ENCODE measurements at places on chromosomes 6 and 20.

DNA sequence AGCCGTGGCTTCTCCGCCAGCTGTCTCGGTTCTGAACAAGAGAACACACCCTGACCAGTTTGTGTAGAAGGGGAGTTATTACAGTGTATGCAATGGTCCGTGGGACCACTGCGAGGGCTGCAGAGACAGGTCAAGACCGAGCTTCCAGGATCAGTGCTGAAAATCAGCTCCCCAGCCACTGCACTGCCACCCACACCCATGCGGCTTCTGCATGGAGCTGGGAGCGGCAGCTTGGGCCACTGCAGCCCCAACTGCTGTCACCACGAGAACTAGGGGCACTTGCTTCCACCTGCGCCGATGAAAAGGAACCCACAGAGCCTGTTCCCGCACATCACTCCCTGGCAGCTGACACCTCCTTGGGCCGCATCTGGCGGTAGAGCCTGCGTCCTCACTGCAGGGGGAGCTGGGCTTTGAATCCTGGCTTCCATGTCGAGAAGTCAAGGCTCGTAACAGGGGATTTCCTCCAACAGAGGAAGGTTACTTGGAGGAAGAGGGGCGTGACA, 56.2 kb downstream of the TMEM242 start:
- DNase-seq, result no peak

GRCh38 chr20:63216041-63216848, at the start of gene YTHDF1:
YTHDF1 (minus strand) TSS chr20:63216131; CDS start chr20:63215892, 239 bp downstream.
- peak; percentile 91 for DNase-seq

DNA sequence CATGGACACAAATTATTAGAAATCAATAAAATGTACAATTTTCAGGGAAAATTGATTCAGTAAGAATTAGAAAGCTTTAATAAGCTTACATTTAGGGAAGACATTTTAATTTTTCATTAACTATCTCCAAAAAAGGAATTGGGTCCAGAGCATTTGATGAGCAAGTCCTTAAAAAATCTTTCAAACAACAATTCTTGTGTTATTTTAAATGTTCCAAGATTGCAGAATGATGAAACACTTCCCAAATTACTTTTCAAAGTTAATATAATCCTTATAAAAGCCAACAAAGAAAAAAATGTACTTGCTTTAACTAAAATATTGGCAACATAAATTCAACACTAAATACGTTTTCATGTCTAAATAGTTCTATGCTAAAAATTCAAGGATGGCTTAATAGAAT, 102.0 kb downstream of the ADAT2 start:
- no peak for DNase-seq

GRCh38 chr6:154648888-154649205, 84.4 kb upstream of the SCAF8 start:
- no peak for DNase-seq

GRCh38 chr6:31588871-31589650, 3.0 kb downstream of the LST1 start:
- DNase-seq, result no peak

- no peak for DNase-seq
Observed at GRCh38 chr6:36368421-36368820, 19.0 kb downstream of the ETV7 start.

DNA sequence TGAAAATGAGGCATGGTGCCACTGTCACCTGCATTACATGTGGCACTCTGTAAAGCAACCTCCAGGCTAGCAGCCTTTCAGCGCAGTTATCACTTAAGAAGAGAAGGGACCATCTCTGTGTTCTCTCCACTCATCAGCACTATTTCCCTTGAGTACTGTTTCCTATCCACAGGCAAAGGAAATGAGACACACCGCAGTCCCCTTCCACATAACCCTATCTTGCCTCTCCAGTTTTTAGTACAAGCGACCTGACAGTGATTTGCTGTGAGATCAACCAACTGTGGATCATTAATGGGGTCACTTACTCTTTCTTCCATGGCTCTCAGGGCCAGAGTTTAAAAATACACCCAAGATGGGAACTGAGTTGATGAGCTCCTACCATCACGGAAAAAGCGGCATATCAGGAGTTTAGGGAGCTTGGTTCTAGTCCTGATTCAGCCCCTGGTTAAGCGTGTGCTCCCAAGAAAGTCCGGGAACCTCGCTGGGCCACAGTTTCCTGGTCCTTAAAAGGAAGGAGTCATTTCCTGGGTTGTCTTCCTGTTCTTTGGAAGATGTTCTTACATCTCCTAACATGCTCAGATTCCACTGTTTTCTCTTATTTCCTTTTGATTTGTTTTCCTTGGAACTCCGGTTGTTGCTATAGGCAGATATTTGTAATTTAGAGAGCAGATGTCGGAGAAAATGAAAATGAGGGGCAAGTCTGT, 27.3 kb downstream of the PRDM1 start:
- no peak for DNase-seq

GRCh38 chr6:1486387-1486786, 97.0 kb downstream of the FOXF2 start:
- no peak for DNase-seq

GRCh38 chr6:38118791-38119365, 299.4 kb downstream of the ZFAND3 start:
- no peak for DNase-seq

- no peak for DNase-seq
Observed at GRCh38 chr6:88864359-88865054, 98.9 kb downstream of the RNGTT start.

DNA sequence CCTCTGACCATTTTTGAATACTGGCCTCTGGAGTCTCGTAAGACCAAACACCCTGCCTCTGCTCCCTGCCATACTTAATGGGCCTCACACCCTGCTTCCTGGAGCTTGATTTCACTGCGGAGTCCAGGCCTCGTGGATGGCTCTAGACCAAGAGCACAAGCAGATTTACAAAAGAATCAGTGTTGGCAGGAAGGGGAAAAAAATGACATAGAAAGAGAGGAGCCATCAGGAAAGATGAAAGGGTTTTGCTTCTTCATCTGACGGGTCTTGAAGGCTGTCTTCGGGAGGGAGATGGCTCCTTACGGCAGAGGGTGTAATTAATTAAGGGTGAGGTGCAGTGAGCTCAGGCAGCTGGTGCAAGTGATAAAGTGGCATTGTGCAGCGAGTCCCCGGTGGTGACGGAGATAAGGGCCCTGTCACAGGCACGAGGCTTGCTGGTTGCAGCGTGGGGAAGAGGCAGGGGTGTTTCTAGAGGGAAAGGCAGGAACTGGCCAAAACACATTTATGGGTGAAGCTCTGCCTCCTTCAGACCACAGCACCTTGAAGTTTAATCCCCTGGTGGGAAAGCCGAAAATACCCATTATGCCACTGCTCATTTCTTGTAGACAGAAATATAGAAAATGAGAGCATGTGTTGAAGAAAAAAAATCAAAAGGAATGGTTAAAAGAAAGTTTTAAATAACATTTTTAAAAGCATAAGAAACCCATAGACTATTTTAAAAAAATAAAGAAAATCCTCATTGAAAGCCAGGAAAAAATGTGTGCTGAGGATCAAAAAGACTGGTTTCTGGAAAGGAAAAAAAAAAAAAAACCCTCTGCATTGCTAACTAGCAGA, 128.6 kb upstream of the LRFN2 start:
- DNase-seq, result no peak

DNA sequence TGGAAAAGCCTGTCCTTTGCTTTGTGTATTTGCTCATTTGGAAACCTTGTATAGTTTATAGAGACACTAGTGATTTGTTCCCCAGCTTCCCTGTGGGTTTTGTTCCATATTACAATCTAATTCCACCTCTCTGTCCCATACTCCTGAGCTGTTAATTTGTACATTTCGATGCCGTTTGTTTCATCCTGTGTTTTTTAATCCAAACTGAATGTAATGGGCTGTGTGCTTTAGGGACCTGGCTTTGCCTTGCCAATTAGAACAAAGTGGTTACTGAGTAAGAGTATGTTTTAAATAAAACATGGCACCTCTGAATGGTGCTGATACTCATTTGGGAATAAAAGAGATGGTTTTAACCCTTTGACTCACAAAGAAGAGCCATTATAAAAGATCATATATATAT, 122.3 kb downstream of the ZFAND3 start:
- no peak for DNase-seq

DNA sequence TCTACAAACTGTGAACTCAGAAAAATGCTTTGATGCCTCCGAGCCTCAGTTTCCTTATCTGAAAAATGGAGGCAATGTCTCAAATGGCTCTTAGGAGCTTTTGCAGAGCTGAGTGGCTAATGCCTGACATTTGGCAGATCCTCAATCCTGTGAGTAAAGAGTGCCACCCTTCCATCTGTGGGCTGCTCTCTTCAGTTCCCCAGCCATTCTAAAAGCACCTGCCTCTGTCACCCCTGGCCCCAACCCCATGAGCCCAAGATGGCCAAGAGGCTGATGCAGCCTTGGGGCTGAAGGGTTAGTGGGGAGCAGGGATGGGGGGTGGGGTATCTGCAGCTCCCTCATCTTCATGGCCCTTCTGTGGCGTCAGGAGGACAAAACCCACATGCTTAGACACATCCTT, 14.5 kb upstream of the GUCA1A start:
- DNase-seq, result no peak

DNA sequence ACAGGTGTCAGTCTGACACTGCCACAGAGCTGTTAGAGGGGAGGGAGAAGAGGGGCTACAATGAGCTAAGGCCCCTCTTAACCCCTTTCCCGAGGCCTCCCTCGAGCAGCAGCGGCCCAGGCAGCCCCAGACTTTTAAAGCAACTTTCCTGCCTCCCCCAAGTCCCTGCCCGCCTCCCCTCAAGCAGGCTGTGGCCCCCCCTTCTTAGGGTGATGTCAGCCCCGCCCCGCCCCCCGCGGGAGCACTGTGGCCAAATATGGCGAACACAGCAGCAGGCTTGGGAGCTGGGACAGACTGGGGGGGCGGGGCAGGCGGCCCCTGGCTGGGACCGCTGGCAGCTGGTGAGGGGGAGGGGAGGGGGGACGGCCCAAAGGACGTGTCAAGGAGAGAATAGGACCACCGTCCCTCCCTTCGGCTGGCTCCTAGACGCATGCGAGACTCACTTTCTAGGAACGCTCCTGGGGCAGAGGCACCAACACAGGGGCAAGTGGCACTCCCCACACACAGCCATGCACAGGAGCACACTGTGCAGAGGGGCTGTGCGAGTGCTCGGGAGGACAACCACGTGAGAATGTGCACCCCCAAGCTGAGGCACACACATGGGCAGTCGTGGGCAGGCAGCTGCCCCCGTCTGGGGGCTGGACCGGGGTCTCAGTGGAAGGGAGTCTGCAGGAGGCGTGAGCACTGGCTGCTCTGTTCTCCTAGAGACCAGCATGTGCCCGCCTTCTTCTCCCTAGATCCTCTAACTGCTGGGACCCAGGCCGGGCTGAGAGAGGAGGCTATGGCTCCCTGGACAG, 6.7 kb downstream of the TEAD3 start:
- DNase-seq, result no peak

DNA sequence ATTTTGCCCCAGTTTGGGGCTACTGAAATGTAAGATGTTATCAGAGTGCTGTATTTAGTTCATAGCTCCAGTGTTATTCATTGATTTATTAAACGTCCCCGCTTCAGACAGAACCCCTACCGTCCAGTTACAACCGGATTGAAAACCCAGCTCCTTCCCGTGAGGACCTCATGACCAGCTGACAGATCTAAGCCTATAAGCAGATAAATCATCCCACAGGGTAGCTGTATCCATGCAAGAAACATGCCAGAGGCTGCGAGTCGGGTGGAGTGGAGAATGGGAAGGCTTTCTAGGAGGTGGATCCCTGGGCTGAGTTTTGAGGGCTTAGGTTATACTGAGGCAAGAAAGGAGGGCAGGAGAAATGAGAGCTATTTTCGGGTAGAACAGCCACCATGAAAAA, 260.0 kb downstream of the ARID1B start:
- DNase-seq, result no peak

GRCh38 chr20:39849664-39850063, 839.4 kb downstream of the MAFB start:
- DNase-seq, result no peak

- no peak for DNase-seq
Observed at GRCh38 chr6:136684466-136684865, 107.8 kb downstream of the MAP3K5 start.

- peak; percentile 39 for DNase-seq
Observed at GRCh38 chr6:41278699-41279405, 7.6 kb downstream of the TREM1 start.

- no peak for DNase-seq
Observed at GRCh38 chr20:59723108-59723500, 118.8 kb downstream of the PHACTR3 start.

DNA sequence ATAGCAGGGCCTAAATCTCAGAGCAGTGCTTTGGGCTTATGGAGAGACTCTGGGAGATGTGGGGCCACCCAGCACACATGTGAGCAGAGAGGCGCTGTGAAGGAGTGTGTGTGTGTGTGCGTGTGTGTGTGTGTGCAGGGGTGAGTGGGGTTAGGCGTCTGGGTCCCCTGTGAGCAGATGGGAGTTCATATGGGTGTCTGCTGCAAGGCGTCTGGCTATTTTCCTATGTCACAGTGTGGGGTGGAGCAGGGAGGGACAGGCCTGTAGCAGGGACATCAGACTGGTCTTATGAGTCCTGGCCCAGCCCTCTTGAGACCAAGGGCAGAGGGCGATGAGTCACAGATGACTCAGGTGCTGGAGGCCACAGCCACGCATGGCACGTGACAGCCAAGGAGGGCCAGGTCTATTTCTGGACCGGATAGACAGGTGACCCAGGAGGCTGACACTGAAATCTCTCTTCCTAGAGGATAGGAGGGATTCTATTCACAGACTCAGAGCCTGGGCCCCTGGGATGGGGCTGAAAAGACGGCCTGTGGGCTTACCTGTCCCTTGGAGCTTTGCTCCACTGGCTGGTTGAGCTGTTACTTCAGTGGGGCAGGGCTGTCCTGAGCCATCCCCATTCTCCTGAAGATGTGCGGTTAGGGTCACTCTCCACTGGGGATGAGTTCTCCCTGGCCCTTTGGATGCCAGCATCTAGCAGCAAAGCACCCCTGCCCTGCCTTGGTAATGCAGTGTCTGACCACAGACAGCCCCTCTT, 28.9 kb downstream of the VEGFA start:
- DNase-seq, result no peak

DNA sequence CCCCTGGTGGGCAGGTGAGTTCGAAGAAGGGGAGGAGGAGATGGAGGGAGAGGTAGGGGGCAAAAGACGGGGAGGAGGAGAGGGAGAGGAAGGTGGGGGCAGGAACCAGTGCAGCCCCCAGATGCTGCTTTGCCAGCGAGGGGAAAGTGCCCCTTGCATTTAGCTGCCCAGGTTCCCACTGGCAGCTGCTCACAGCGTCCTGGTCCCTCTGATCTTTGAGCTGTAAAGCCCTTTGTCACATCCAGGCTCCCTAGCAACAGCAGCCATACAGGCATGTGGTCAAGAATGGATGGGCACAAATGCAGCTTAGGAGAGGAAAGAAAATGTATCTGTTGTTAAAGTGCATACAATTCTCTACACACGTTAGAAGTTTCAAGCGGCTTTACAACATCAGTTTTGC, 160.9 kb downstream of the CD83 start:
- no peak for DNase-seq

Measured in stimulated activated CD8-positive, alpha-beta memory T cell treated with anti-CD3 and anti-CD28 coated beads, Interleukin-4, amount 100 ng/mL, for 1 hour (primary cell).